ENCODE measurements at places on chromosomes 12 and 14.

GRCh38 chr12:56114084-56114483 lies 2.3 kb upstream of the RPL41 start:
- H3K4me3 ChIP-seq: no peak overlapping the region
- peaks cover 4% of the 10 kb centered on the region for H3K4me1 ChIP-seq
- H3K27ac ChIP-seq: no peak overlapping the region
- no peak for DNase-seq
- H3K36me3 ChIP-seq: no peaks in the 10 kb centered on the region

GRCh38 chr12:63307849-63308248 lies 156.8 kb upstream of the AVPR1A start:
- no peak overlapping the region for H3K27ac ChIP-seq
- H3K27me3 ChIP-seq: no peaks in the 10 kb centered on the region
- no peak overlapping the region for H3K4me3 ChIP-seq
- DNase-seq: no peak
- H3K4me1 ChIP-seq: no peaks in the 10 kb centered on the region

- no peaks in the 10 kb centered on the region for H3K27me3 ChIP-seq
- H3K36me3 ChIP-seq: no peaks in the 10 kb centered on the region
- no peak overlapping the region for H3K4me3 ChIP-seq
- H3K27ac ChIP-seq: no peak overlapping the region
Observed at GRCh38 chr12:113697651-113698509, 226.2 kb upstream of the LHX5 start.

- H3K4me3 ChIP-seq: no peak overlapping the region
- no peak overlapping the region for H3K27ac ChIP-seq
- H3K36me3 ChIP-seq: no peaks in the 10 kb centered on the region
- H3K27me3 ChIP-seq: no peaks in the 10 kb centered on the region
- peaks cover 6% of the 10 kb centered on the region for H3K4me1 ChIP-seq
Observed at GRCh38 chr12:20489645-20490044, 121.3 kb downstream of the PDE3A start.

DNA sequence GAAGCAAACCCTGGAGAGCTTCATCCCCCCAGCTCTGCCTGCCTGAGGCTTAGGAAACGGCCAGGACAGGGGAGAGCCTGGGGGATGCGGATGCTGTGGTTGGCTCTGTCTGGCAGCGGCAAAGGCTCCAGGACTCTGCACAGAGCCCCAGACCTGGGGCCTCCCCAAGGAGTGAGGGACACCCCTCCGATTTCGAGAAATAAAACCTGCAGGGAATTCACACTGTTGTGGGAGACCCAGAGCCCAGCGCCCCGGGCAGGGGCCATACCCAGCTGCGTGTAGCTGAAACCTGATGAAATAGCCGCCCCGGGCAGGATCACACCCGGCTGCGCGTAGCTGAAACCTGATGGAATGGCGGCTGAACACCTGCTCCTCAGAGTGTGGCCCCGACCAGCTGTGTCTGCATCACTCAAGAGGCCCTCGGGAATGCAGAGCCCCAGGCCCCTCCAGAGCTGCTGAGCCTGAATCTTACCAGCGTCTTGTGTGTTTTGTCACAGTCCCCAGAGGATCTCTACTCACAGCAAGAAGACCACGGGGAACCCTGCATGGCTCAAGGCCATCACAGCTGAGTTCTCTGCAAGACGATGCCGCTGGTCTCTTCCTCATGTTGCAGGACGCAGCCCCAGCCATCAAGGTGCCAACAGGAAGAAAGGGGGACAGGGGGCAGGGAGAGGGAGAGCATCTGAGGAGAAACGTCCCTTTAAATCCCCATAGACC lies 46.5 kb upstream of the GALNT9 start:
- H3K27me3 ChIP-seq: peaks cover 2% of the 10 kb centered on the region
- no peaks in the 10 kb centered on the region for H3K36me3 ChIP-seq
- H3K27ac ChIP-seq: no peak overlapping the region
- DNase-seq: peak; percentile 45
- H3K4me1 ChIP-seq: no peaks in the 10 kb centered on the region

GRCh38 chr12:28568118-28568517 lies 377.9 kb downstream of the CCDC91 start:
- no peaks in the 10 kb centered on the region for H3K4me1 ChIP-seq
- H3K27ac ChIP-seq: no peak overlapping the region
- no peaks in the 10 kb centered on the region for H3K36me3 ChIP-seq
- H3K4me3 ChIP-seq: no peak overlapping the region

DNA sequence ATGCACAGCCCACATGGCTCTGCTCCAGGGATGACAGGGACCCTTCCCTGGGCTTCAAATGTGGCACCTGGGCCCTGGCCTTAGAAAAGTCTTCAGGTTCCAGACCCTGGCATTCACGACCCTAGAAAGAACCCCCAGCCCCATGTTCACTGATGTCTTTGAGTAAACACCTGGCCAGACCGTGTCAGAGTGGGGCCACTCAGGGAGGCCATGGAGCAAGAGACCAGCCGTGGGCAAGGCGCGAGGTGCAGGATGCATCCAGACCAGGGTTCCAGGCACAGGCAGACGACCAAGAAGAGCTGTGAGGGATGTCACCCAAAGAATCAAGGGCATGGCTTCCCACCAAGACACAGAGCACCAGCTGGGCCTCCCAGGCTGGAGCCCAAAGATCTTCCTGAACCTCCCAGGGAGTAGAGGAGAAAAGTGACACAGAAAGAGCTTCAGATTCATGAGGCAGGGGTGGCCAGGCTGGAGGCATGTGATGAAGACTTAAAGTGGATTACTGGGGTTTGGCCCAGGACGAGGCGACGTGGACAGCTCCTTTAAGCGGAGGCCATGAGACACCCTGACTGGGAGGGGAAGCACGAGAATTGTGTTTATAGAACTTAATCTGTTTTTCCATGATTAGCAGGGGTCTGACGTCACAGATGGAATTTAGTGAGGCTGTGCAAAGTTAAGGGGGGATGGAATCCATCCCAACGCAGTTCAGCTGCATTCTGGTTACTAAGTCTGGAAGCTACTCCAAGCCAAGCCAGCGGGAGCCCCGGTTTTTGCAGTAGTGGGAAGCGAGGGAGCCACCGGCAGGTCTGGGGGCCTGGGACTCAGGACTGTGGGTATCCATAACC lies 61.6 kb downstream of the ARL6IP4 start:
- H3K4me3 ChIP-seq: no peak overlapping the region
- no peak overlapping the region for H3K27ac ChIP-seq
- no peaks in the 10 kb centered on the region for H3K27me3 ChIP-seq
- no peaks in the 10 kb centered on the region for H3K4me1 ChIP-seq
- H3K36me3 ChIP-seq: no peaks in the 10 kb centered on the region
- DNase-seq: no peak

GRCh38 chr14:75969126-75969525 lies 12.7 kb downstream of the TGFB3 start:
- H3K36me3 ChIP-seq: no peaks in the 10 kb centered on the region
- no peaks in the 10 kb centered on the region for H3K4me1 ChIP-seq
- H3K4me3 ChIP-seq: no peak overlapping the region
- DNase-seq: no peak
- no peak overlapping the region for H3K27ac ChIP-seq

DNA sequence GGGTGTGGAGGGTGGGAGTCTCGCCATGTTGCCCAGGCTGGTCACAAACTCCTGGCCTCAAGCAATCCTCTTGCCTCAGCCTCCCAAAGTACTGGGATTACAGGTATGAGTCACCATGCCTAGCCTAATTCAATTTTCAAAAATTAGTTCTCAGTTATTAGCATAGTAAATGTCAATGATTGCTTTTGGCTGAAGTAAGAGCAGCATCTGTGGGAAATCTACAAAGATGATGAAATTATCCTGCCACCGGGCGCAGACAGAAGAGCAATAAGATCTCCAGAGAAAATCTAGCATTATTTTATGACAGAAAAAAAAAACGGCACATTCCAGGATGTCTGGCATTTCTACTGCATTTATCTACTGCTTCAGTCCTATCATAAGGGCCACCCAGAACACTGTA lies 97.9 kb upstream of the DAAM1 start:
- no peaks in the 10 kb centered on the region for H3K36me3 ChIP-seq
- no peak overlapping the region for H3K27ac ChIP-seq
- DNase-seq: no peak

DNA sequence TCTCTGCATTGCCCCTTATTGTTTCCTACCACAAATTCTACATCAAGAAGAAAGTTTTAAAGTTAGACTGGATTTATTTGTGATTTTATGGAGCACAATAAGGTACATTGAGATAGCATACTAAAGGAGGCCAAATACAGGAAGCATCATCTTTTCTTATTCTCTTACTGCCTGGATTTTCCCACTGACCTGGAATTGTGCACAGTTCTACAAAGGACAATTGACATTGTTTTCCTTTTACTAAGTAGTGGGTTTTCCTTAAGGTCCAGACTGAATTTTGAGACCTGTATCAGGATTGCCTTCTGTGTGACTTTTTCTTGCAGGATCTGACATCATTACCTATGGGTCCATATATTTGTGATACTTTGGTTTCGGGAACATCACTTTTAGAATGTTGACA lies 18.8 kb upstream of the ZNF140 start:
- H3K36me3 ChIP-seq: no peaks in the 10 kb centered on the region
- H3K4me3 ChIP-seq: no peak overlapping the region
- H3K27ac ChIP-seq: no peak overlapping the region
- H3K4me1 ChIP-seq: no peaks in the 10 kb centered on the region
- DNase-seq: no peak

DNA sequence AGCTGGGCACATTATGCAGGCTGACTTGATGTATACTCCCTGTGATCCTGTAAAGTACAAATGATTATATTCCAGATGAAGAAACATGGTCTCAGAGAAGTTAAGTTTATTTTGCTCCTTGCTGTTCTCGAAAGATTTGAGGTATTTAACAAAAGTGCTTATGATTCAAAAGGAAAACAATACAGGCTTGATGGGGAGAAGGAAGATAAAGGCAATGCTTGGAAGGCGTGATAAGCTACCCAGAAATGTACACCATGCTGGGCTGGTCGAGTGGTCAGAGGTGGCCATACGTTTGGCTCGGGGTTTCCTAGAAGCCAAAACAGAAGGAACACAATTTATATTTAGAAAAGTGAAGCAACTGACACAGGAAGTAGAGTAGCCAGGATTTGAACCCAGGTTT lies 201.0 kb downstream of the KTN1 start:
- H3K4me3 ChIP-seq: no peak overlapping the region
- H3K27me3 ChIP-seq: no peaks in the 10 kb centered on the region
- H3K27ac ChIP-seq: peak overlapping the region; percentile 32
- no peak for DNase-seq
- H3K4me1 ChIP-seq: no peaks in the 10 kb centered on the region
- H3K36me3 ChIP-seq: no peaks in the 10 kb centered on the region

- no peak for DNase-seq
- no peaks in the 10 kb centered on the region for H3K27me3 ChIP-seq
- no peak overlapping the region for H3K27ac ChIP-seq
- no peaks in the 10 kb centered on the region for H3K4me1 ChIP-seq
- H3K36me3 ChIP-seq: no peaks in the 10 kb centered on the region
- no peak overlapping the region for H3K4me3 ChIP-seq
Observed at GRCh38 chr12:50537538-50537919, 32.7 kb downstream of the DIP2B start.

- no peak for DNase-seq
- H3K4me1 ChIP-seq: no peaks in the 10 kb centered on the region
- H3K27ac ChIP-seq: no peak overlapping the region
- no peak overlapping the region for H3K4me3 ChIP-seq
- no peaks in the 10 kb centered on the region for H3K36me3 ChIP-seq
- peaks cover 1% of the 10 kb centered on the region for H3K27me3 ChIP-seq
Observed at GRCh38 chr12:69290545-69291277, 51.3 kb downstream of the CPSF6 start.

GRCh38 chr14:36940476-36940875 lies 231.9 kb downstream of the SLC25A21 start:
- H3K27me3 ChIP-seq: no peaks in the 10 kb centered on the region
- H3K4me1 ChIP-seq: no peaks in the 10 kb centered on the region
- H3K4me3 ChIP-seq: no peak overlapping the region
- DNase-seq: no peak
- no peak overlapping the region for H3K27ac ChIP-seq

DNA sequence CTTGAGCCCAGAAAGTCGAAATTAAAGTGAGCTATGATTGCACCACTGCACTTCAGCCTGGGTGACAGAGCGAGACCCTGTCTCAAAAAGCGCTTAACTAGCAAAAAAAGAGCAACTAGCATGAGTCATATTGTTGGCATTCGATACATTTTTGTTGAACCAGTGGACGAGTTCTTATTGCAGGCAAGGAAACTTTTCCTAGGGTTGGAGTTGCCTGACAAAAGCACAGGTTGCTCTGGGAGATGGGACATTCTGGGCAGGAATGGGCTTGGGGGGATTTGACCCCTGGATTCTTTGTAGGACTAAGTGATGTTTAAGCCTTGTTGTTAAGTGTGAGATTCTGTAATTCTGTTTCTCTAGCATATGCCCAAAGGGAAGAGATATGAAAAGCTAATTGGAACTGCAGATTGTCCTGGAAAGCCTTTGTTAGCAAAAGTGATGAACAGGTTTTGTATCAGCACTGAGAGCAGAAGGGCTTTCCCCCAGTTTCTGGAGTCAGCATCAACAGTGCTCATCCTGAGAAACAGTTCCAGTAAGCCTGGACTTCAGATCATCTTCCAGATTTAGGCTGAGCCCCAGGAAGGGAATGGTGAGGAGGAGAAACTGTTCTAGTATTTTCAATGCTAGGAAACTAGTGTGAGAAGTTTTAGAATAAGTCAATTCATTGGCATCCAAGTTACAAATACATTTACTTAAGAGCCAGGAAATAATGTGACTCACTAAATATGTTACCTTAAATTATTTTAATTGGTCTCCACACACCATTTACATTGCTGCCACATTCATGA lies 123.1 kb downstream of the SRGAP1 start:
- H3K4me3 ChIP-seq: no peak overlapping the region
- H3K27ac ChIP-seq: no peak overlapping the region
- H3K4me1 ChIP-seq: no peaks in the 10 kb centered on the region
- H3K36me3 ChIP-seq: no peaks in the 10 kb centered on the region

DNA sequence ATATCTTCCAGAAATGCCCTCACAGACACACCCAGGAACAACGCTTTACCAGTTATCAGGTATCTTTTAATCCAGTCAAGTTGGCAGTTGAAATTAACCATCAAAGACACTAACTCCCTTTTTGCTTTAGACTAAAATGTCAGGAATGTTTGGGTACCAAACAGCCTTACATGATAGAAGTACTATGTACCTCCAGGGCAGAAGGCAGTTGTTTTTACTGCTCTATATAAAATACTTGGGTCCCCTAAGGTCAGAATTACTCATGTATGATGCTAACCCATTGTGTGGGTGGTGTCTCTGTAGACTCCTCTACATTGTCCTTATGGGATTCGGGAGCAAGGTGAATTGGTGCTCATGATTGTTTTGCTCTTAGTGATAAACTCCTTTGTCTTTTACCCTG lies 492.5 kb upstream of the FLRT2 start:
- DNase-seq: no peak
- H3K4me3 ChIP-seq: no peak overlapping the region
- no peaks in the 10 kb centered on the region for H3K4me1 ChIP-seq
- no peaks in the 10 kb centered on the region for H3K27me3 ChIP-seq
- no peak overlapping the region for H3K27ac ChIP-seq
- H3K36me3 ChIP-seq: no peaks in the 10 kb centered on the region

- no peaks in the 10 kb centered on the region for H3K4me1 ChIP-seq
- DNase-seq: no peak
- H3K27ac ChIP-seq: no peak overlapping the region
- H3K27me3 ChIP-seq: no peaks in the 10 kb centered on the region
- no peaks in the 10 kb centered on the region for H3K36me3 ChIP-seq
Observed at GRCh38 chr14:64369201-64369600, 19.0 kb upstream of the MTHFD1 start.

Data from aorta (tissue), 5 donors.